Natural killer cell treated with Interleukin-12 subunit alpha and Interleukin-12 subunit beta and Interleukin-15 and Interleukin-18, amount 100 ng/mL, for 72 hours (primary cell): ENCODE measurements at places on chromosomes 1 and 21. TPM values are rescaled to one million over a fixed set of nuclear protein-coding genes. Genes with fewer than 3 reads are reported as not detected.

COG2 gene
- 21.8 TPM for total RNA-seq

TTC4 gene
- 30.2 TPM for total RNA-seq

GNG12 gene
- total RNA-seq = 0.21 TPM

MX1 gene
- total RNA-seq = 19.2 TPM

RORC gene
- total RNA-seq = 0.17 TPM

EDARADD gene
- 1.9 TPM for total RNA-seq

IGSF21 gene
- not detected for total RNA-seq

KCNJ9 gene
- total RNA-seq = not detected

FCAMR gene
- not detected for total RNA-seq

GPR37L1 gene
- not detected for total RNA-seq

NFIA gene
- total RNA-seq = 7.3 TPM

CXADR gene
- total RNA-seq = not detected

LRRC3 gene
- 0.88 TPM for total RNA-seq

NBPF3 gene
- 16.5 TPM for total RNA-seq
